ENCODE measurements at places on chromosomes 2 and 18.

DNA sequence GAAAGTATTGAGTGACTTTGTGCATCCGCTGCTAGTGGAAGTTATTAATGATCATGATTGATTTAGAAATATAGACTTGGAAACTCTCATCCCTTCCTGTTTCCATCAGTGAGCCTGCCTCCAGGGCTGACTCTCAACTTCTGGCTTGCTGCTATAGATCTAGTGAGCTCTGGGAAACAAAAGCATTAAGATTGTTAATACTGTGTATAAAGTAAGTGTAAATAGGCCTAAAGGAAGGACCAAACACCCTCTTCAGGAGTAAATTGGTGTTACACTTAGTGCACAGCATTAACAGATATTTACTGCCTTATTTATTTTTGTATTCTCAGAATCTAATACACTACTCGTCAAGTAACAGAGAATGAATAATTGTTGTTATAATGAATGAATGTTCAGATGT is 285.6 kb downstream of the THSD7B start:
- no peak for DNase-seq

DNA sequence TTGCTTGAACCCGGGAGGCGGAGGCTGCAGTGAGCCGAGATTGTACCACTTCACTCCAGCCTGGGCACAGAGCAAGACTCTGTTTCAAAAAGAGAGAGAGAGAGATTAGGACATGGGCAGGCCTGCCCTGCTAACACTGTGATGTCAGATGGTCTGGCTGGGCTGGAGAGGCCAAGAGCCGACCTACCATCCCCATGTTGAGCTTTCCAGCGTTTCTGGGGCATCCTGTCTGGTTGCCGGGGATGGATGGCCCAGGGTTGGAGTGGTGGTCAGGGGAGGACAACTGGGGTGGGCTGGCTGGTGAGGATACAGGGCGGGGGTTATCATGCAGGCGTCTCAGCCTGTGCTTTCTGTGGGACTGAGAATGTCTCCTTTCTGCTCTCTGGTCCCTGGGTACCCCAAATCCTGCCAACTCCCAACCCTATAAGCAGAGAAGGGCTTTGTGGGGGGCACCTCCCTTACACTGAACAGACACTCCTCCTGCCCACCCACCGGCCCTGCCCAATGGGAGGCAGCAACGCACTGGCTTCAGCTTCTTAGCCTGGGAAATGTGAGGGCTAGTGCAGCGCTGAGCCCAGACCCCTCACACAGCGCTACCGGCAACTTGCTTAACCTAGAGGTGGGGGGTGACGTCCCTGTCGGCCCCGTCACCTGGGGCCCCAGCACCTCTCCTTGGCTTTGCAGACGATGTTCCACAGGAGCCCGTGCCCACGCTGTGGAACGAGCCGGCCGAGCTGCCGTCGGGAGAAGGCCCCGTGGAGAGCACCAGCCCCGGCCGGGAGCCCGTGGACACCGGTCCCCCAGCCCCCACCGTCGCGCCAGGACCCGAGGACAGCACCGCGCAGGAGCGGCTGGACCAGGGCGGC is 5.4 kb downstream of the SNORC start:
- no peak for DNase-seq

DNA sequence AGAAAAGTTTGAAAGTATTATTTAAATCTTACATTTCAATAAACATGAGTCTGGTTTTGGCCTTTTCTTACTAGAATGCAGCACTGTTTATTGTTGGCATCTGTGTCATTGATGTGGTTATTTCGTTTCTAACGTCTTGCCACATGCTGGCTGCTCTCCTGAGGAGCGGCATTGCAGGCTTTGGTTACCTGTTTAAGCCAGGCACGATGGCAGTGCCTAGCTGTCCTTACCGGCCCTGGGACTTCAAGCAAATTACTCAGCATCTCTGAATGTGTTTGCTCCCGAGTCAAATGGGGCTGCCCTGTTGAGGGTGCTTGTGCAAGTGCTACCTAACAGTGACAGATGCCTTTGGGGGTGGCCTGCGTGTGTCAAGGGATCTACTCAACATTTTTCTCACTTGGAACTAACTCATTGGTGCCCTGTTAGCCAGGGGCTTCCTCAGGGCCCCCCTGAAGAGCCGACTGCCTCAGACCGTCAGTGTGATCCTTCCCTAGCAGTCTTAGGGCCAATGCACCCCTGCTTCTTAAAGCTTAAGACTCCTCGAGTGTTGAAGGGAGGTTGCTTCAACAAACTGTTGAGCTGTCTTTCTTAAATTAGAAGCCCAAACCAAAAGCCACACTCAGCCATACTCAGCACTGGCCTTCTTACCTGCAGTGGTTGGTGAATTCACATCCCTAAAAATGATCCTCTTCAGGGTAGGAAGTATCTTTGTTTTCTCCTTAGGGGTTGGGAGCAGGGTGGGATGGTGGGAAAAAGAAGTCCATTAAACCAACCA is 151.5 kb downstream of the NCK2 start:
- DNase-seq, result peak; percentile 44

- no peak for DNase-seq
These were observed 3.7 kb upstream of the HES6 start for GRCh38 chr2:238243496-238244076.

GRCh38 chr18:56067969-56068671 is 480.1 kb upstream of the TCF4 start:
- no peak for DNase-seq

DNA sequence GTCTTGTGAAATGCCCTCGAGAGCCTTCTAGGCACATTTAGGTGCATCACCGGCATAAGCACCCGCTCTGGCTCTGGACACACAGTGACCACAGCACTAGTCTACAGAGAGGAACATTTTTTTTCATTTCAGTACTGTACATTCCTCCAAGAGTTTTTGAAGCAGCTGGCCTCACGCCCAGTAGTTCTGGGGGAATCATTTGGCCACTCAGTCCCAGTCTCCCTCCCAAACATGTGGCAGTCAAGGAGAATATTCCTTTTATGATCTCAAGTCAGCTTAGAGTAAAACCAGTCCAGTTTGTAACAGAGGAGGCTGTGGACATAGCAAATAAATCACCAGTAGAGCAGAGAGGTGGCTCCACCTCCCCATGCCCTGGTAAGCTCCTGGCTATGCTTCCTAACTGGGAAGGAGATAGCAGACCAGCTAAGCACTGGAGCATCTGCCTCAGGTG is 48.1 kb downstream of the KCNE4 start:
- no peak for DNase-seq

DNA sequence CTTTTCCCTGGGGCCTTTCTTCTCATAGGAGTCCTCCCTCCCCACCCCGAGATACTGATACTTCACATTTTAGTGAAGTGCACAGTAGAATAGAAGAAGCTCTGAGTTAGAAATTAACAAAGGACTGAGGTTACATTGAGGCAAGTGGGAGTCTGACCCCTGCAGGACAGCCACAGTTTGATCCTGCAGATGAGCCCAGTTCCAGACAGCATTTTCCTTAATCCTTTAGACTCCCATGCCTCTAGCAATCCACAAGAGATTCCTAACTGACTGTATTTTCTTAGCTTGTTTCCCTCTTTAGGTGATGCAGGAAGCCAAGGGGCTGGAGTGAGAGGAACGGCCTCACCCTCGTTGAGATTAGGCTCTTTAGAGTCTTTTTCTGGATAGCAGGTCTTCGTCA is 204.0 kb downstream of the CYRIA start:
- no peak for DNase-seq

DNA sequence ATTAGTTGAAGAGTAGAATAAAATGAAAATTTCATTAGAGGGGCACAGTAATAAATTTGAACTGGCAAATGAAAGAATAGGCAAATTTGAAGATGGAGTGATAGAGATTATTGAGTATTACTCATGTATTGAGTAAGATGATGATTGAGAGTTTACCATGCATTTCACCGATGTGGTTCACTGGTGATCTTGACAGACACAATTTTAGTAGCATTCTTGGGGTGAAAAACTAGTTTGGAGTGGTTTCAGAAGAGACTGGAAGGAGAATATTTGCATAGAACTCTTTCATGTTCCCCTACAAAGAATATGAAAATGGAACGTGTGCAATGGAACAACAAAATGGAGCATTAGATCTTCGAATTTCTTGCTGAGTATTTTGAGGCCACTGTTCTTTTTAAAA is 121.4 kb downstream of the ASXL3 start:
- DNase-seq, result no peak

DNA sequence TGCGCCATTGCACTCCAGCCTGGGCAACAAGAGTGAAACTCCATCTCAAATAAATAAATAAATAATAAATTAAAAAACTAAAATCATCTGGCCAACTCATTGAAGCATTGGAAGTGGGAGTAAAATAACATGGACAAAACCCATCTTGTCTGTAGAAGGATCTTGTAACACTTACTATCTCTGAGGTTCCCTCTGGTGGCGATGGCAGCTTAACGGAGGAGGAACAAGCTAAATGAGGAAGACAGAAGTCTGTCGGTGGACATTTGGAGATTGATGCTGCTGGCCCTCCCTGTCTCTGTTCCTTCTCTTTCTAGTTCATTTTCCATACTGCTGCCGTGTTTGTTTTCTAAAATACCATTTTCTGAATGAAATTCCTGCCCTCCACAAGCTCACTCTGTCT is 43.4 kb downstream of the ZCCHC2 start:
- DNase-seq, result no peak

DNA sequence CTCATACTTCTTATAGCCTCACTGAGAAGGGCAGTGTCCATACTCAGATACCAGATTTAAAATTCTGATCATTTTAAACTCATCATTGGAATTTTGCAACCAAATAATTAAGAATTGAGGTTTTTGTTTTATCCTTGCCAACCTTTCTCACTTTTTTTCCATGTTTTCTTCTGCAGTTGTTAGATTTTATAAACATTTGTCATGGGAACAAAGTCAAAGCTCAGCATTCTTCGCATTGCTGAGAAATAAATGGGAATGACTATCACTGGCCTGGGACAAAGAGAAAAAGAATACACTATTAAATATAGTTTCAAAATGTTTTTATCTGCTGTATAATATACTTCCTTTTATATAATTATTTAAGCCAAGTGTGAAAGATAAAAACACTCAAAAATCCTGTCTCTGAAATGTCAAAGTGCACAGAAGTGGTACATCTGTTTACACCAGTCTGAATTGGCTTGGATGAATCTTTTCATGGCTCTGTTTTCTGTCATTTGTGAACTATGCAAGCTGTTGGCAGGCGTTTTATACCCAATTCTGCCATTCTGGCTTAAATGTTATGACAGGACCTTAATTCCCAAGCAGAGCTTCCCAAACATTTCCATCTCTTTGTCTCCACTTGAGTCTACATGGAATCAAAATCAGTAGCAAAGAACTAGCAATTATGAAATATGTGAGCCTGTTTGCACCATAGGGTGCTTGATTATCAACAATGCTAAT is 249.3 kb upstream of the SYT4 start:
- no peak for DNase-seq

- DNase-seq, result no peak
These were observed 37.1 kb downstream of the RRM2 start for GRCh38 chr2:10159581-10160131.

DNA sequence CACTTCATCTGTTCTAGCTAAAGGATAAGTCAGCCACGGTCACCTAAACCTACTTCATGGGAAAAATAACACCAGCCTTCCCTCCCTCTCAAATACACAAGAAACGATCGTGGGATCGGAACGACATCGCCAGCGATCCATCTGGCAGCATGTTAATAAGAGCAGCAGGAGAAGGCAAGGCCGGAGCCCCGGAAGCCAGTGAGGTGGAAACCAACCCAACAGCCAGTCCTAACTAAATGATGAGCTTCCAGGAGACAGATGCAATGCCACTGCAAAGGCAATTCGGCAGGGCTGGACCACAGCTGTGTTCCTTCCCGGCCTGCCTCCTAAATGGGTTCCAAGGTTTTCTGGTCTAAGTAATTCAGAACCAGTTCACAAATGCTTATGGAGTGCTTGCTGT is 117.5 kb downstream of the TMEM163 start:
- no peak for DNase-seq

DNA sequence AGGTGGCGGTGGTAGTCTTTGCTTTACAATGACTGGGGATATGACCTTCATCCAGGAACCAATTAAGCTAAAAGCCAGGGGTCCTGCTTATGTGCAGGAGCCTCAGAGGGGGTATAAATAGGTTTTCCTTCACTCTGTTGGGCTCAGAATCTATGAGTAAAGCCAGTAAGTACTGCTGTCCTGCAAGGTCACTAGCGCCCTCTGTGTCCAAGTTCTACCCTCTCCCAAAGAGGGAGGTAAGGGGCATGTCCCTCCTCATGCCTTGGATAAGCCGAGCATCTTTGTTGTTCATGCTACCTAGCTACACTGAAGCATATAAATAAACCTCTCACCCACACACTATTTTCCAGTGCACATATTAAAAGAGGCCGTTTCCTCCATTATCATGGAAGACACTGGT is 79.4 kb downstream of the SPRED2 start:
- DNase-seq, result no peak

- DNase-seq, result no peak
These were observed 27.7 kb downstream of the SERPINB8 start for GRCh38 chr18:63997606-63998005.

DNA sequence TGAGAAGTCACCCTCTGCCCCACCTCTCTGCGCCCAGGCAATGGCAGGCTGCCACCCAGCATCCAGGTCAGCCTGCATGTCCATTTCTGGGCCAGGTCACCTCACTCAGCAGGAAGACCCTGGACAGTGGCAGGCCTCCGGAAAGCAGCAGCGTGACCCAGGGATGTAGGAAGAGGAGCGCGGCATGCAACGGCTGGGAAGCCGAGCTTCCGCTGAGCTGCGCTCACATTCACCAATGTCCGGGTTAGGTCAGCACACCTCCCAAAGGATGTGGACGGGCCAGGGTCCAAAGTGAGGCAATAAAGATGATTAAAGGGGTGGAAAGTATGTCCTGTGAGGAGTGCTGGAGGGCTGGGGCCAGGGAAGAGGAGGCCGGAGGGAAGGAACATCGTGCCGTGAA is 174.5 kb downstream of the CTIF start:
- no peak for DNase-seq

GRCh38 chr2:98473995-98474780 is 29.5 kb downstream of the INPP4A start:
- peak; percentile 16 for DNase-seq

GRCh38 chr2:85653996-85654395 is 14.0 kb downstream of the SFTPB start:
- no peak for DNase-seq

DNA sequence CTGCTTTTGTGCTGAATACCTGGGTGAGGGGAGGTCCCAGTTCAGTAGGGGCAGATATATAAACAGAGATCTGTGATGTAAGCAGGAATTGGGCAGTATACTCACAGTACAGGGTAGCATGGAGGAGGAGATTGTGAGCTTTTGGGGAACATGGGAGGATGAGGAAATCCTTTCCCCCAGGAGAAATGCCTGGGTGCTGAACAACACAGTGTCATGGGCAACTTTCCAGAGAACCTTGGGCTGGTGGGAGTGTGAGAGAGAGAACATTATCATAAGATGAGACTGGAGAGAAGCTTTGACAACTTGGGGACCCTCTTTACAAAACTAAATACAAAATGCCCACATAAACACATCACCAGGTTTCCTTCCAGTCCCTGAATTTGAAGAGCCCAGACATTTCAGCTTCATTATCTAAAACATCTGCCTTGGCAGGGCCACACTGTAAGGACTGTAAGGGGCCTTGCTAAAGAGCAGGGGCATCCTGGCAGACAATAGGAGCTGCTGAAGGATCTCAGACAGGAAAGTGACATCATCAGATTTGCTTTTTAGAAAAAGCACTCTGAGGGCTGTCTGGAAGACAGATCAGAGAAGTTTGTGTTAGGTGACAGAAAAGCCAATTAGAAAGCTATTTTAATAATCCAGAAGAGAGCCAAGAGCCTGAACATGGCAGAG is 303.1 kb upstream of the FBXO11 start:
- no peak for DNase-seq

- no peak for DNase-seq
These were observed 1.4 kb downstream of the IL36RN start for GRCh38 chr2:113060396-113060795.

GRCh38 chr2:28904295-28904694 is 9.8 kb downstream of the WDR43 start:
- DNase-seq, result no peak

Data from activated T-cell treated with anti-CD3 and anti-CD28 coated beads, Interleukin-2, amount 50 U/mL, for 1 hour (primary cell).